LoVo (cell line): ENCODE measurements at places on chromosomes 1 and 21.

DNA sequence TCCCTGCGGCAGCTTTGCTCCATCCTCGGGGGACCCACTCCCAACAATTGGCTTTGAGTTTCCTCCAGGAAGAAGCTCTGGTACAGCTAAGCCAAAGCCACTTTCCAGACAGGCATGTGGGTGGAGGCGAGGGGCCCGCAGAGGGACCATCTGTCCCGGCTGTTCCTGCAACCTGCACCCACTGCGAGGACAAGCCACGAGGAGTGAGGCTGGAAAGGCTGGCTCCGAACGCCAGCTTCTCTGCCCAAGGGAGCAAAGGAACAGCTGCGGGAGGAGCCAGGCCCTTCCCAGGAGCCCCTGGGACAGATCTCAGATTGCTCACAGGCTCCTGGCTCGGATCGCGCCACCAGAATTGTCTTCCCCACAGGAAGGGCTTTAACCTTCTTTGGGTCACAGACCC lies 28.3 kb upstream of the PEF1 start:
- no peak for DNase-seq

GRCh38 chr1:186679924-186680244 lies 339 bp downstream of the PTGS2 start:
- no peak for DNase-seq

- DNase-seq, result no peak
These were observed 21.9 kb upstream of the PLEKHG5 start for GRCh38 chr1:6513320-6513801.

- DNase-seq, result no peak
These were observed 10.4 kb downstream of the OLFML2B start for GRCh38 chr1:162013289-162013688.

GRCh38 chr21:26812173-26812572 lies 33.0 kb downstream of the ADAMTS1 start:
- DNase-seq, result no peak

GRCh38 chr1:208850442-208850841 lies 606.3 kb upstream of the PLXNA2 start:
- DNase-seq, result no peak

DNA sequence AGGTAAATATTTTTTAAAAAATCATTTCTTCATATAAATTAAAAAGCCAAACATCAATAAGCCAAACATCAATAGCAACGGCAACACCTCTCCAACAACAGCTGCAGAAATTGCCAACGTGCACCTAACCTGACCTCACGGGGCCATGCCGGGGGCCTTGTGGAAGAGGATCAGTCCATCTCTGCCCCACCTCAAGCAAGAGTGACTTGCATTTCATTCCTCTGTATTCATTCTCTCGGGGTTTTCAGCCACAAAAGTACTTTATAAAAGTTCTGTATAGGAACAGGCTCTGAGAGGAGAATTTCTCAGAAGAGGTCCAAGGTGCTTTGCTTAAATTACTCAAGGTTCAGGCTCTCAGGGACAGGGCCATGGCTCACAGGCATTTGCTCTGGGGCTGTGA lies 100.9 kb downstream of the RUNX1 start:
- no peak for DNase-seq

GRCh38 chr1:113940365-113941244 lies 11.5 kb downstream of the HIPK1 start:
- no peak for DNase-seq

DNA sequence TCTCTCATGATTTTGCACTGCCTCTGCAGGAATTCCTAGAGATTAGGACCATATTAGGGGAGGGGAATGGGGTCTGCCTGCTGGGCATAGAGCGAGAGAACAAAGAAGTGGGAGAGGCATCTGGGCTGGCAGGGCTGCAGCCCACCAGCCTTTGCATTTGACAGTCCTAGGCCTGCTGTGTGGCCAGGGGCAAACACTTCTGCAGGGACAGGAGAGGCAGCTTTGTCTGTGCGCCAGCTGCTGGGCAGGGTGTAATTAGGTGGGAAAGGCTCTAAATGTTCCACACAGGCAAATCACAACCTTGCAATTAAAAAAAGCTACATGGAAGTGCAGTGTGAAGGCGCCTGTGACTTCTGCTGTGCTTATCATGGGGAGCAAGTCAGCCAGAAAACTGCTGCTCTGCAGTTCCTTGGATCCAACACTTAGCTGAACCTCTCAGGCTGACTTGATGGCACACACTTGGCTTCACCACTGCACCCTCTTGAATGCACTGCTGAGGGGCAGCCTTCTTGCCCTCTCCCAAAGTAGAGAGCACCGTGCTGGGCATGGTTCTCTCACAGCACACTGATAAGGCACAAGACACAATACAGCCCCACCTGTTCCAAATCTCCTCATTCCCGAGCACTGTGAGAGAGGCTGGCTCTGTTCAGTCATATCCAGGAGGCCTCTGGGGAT lies 73.6 kb upstream of the TLR5 start:
- no peak for DNase-seq

- no peak for DNase-seq
These were observed 18.2 kb downstream of the OR2C3 start for GRCh38 chr1:247517795-247518612.
